ENCODE measurements at places on chromosomes 2 and 18. TPM values are rescaled to one million over a fixed set of nuclear protein-coding genes. Genes with fewer than 3 reads are reported as not detected.

GRCh38 chr2:57536535-57537231 lies 509.9 kb upstream of the VRK2 start:
- H3K4me1 ChIP-seq: no peaks in the 10 kb centered on the region
- no peaks in the 10 kb centered on the region for H3K27me3 ChIP-seq
- no peak overlapping the region for H3K4me3 ChIP-seq
- H3K36me3 ChIP-seq: no peaks in the 10 kb centered on the region
- no peak overlapping the region for H3K27ac ChIP-seq
- no peak for DNase-seq

- H3K4me1 ChIP-seq: no peaks in the 10 kb centered on the region
- H3K4me3 ChIP-seq: no peak overlapping the region
- no peak for DNase-seq
- no peaks in the 10 kb centered on the region for H3K27me3 ChIP-seq
- no peaks in the 10 kb centered on the region for H3K36me3 ChIP-seq
Measured at GRCh38 chr2:68813596-68813995, 57.6 kb downstream of the BMP10 start.

- H3K4me1 ChIP-seq: no peaks in the 10 kb centered on the region
- no peaks in the 10 kb centered on the region for H3K27me3 ChIP-seq
- no peaks in the 10 kb centered on the region for H3K36me3 ChIP-seq
- DNase-seq: no peak
Measured at GRCh38 chr18:32238635-32239268, 48.9 kb downstream of the MEP1B start.

DNA sequence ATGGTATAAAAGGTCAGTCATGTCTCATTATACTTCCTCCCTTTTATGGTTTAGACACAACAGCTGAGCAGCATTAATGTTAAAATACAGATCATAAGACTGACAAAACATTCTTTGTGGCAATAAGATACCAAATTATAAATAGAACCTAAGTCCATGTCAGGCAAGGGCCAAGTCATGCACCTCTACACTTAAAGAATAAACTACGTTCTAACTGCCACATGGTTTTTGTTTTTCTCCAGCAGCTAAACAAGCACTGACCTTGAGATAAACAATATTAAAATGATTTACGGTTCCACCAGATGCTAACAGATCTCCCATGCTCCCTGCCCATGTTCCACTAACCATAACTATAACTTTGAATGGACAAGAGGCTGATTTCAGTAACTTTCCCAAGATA lies 368.6 kb upstream of the TFPI start:
- no peak for DNase-seq
- peak overlapping the region; percentile 6 for H3K27ac ChIP-seq
- no peaks in the 10 kb centered on the region for H3K4me1 ChIP-seq
- no peaks in the 10 kb centered on the region for H3K36me3 ChIP-seq

DNA sequence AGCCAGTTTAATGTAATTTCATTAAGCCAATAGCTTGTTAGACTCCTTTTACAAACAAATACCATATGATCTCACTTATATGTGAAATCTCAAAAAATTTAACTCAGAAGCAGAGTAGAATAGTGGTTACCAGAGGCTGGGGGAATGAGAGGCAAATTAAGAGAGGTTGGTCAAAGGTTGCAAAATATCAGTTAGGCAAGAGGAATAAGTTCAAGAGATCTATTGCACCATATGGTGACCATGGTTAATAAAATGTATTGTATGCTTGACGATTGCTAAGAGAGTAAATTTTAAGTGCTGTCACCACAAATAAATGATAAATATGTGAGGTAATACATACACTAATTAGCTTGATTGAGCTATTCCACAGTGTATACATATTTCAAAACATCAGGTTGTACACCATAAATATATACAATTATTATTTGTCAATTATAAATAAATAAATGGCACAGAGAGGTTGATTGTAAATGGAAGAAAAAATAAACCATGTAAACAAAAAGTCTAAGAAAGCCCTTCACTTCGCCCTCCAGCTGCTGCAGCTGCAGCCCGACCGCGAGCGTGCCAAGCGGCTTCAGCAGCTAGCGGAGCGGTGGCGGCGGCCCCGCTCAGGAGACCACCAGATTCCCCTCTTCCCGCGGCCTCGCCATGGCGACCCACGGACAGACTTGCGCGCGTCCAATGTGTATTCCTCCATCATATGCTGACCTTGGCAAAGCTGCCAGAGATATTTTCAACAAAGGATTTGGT lies 23.0 kb upstream of the ACTR2 start:
- H3K27me3 ChIP-seq: no peaks in the 10 kb centered on the region
- H3K27ac ChIP-seq: no peak overlapping the region
- no peaks in the 10 kb centered on the region for H3K36me3 ChIP-seq
- no peaks in the 10 kb centered on the region for H3K4me1 ChIP-seq
- DNase-seq: no peak

DNA sequence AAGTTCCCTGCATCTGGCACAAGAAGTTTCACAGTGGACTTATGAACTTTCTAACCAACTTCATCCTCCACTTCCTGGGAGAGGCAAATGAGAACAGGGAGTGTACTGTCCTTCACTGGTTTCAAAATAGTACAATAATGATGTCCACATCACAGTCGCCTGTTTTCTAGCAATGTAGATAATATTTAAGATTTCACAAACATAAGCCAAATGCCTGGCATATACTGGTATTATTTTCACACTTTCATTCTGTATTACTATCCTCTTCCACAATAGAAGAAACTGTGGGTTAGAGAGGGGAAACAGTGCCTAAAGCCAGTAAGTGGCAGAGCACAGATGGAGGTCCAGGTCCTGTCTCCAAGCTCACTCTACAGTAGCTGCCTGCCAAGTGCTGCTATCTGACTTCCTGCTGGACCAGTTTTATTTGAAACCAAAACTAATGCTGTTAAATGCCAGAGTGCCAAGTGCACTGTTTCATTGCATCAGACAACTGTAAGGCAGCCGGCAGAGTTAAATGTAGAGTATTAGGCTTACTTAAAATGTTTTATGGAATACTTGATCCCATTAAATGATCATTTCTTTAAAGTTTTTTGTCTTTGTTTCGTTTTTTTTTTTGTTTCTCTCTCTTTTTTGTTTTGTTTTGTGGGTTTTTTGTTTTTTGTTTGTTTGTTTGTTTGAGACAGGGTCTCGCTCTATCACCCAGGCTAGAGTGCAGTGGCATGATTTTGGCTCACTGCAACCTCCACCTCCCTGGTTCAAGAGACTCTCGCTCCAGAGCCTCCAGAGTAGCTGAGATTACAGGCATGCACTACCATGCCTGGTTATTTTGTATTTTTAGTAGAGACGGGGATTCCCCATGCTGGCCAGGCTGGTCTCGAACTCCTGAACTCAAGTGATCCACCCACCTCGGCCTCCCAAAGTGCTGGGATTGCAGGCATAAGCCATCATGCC lies 15.1 kb downstream of the COBLL1 start:
- H3K27ac ChIP-seq: no peak overlapping the region
- no peak for DNase-seq
- no peaks in the 10 kb centered on the region for H3K4me1 ChIP-seq
- no peaks in the 10 kb centered on the region for H3K27me3 ChIP-seq

SIX3 gene
- not detected for total RNA-seq

CD302 gene
- 32.8 TPM for total RNA-seq

IGFBP5 gene
- total RNA-seq: 666 TPM

SLC5A7 gene
- total RNA-seq: 0.21 TPM
